ENCODE measurements at places on chromosomes 2 and 18. TPM values are rescaled to one million over a fixed set of nuclear protein-coding genes. Genes with fewer than 3 reads are reported as not detected.

The TRIM43 gene
- total RNA-seq, result not detected

The LIPG gene
- not detected for total RNA-seq

The STAT4 gene
- 95.0 TPM for total RNA-seq

The GALNT5 gene
- total RNA-seq, result not detected

The MERTK gene
- total RNA-seq, result 0.29 TPM

The RASGRP3 gene
- total RNA-seq, result 13.9 TPM

The VIT gene
- total RNA-seq, result not detected

The GYPC gene
- total RNA-seq, result 113 TPM

The TYW5 gene
- total RNA-seq, result 13.4 TPM

The SERPINB3 gene
- not detected for total RNA-seq

The RNMT gene
- total RNA-seq, result 35.5 TPM

The AFG3L2 gene
- total RNA-seq, result 38.9 TPM

The CCDC88A gene
- total RNA-seq, result 7.2 TPM

The ANKRD12 gene
- total RNA-seq, result 81.8 TPM

The SRBD1 gene
- 21.2 TPM for total RNA-seq

The NLRC4 gene
- total RNA-seq, result 0.12 TPM

The LHCGR gene
- not detected for total RNA-seq

The SIX3 gene
- total RNA-seq, result not detected

Measured in T-helper 1 cell treated with Interleukin-12 subunit alpha and Interleukin-12 subunit beta and Interleukin-4 antibody, amounts not matched to agents 30 ng/mL and 1 ng/mL, for 36 hours (primary cell).